ENCODE measurements at places on chromosomes 4 and X.
A peak's percentile ranks its signal among the peaks of the same experiment; 100 is the strongest.

GRCh38 chr4:180558427-180558826, 1684.8 kb upstream of the TENM3 start:
- H3K36me3 ChIP-seq = no peaks in the 10 kb centered on the region
- H3K4me3 ChIP-seq = no peak overlapping the region
- no peak for DNase-seq
- no peaks in the 10 kb centered on the region for H3K27me3 ChIP-seq
- no peak overlapping the region for H3K27ac ChIP-seq

DNA sequence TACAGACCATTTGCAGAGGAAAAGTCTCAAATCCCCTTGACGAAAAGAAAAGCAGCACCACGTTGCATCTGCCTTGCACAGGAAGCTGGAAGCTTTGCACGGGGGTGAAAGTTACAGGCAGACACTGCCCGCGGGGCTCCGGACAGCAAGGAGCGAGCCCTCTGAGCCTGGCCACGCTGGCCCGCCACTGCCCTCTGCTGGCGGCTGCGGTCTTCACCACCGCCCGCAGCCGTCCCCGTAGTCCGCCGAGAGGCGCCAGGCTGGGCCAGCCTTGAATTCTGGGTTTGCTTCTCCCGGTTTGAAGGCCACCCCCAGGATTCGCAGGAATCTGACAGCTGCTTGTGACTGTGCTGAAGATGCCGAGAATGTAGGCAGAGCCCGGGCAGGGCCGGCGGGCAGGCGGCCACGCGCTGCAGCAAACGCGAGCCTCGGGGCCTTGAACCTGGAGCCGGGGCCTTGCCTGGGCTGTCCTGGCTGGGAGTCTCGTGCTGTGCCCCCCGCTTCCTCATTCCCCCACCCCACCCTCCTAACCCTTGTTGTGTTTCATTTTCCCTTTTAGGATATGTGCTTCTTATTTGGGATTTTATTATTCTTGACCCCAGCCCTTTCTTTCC, 49.2 kb downstream of the ENPP6 start:
- no peaks in the 10 kb centered on the region for H3K4me1 ChIP-seq
- H3K36me3 ChIP-seq = no peaks in the 10 kb centered on the region
- H3K27me3 ChIP-seq = peaks cover 94% of the 10 kb centered on the region

GRCh38 chrX:56802921-56803849, 74.1 kb downstream of the NBDY start:
- H3K4me3 ChIP-seq = no peak overlapping the region
- peaks cover 36% of the 10 kb centered on the region for H3K4me1 ChIP-seq
- H3K27me3 ChIP-seq = no peaks in the 10 kb centered on the region
- DNase-seq = peak; percentile 77
- peak overlapping the region; percentile 72 for H3K27ac ChIP-seq

DNA sequence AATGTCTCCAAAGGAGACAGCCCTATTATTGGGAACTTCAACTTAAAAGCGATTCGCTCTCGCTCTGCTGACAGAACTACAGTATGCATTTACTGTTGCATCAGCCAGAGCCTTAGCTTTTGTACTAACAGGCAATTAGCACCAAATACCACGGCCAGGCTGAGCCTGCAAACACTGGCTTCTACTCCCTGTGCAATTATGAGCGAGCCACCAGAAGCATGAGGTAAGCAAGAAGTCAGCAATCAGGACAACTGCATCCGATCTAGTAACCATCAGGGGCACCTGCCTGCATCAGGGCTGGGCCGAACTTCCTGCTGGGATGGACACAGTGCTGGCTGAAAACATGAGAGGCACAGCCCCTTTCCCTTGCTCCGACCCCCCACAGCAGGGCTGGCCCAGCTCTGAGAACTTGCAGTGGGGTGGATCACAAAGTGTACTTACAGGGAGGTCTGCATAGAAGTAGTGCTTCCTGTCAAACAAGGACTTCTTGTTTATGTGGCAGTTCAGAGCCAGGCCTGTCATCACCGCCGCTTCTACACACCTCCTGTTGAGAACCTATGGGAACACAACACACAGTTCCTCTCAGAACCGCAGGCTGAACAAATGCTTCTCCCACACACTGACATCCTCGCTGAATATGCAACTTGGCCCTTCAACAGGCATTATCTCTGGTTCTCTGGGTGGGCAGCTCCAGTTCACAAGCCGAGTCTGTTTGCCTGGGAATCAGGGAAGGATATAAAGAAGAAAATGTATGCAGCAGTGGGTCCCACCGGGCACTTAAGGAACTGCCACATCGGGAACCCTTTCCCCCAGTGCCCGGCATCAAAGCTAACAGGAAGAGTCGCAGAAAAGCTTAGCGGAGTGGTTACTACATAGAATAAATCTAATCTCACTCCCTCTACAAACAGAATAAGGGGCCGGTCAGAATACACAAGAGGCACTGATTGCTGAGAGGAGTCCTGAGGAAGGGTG, 41.5 kb downstream of the GATB start:
- no peaks in the 10 kb centered on the region for H3K27me3 ChIP-seq
- no peak overlapping the region for H3K4me3 ChIP-seq
- no peak for DNase-seq
- no peaks in the 10 kb centered on the region for H3K36me3 ChIP-seq

DNA sequence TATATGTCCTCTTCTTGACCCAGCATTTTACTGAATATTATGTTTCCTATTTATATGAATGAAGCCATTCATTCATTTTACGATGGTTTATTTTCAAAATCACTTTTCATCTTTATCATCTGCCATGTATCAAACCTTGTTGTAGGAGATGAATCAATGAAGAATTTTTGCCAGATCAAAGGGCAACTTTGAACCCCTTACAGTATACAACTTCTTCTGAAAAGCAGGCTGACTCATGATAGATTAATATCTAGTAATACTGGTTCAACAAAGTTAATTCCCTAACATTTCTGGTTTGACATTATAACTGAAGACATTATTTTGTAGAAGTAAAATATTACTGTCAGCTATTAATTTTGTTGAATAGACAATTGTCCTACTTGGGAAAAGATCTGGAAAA, 226.0 kb downstream of the RPA4 start:
- DNase-seq = no peak
- H3K36me3 ChIP-seq = peaks cover 2% of the 10 kb centered on the region
- H3K27me3 ChIP-seq = no peaks in the 10 kb centered on the region
- H3K4me3 ChIP-seq = no peak overlapping the region

DNA sequence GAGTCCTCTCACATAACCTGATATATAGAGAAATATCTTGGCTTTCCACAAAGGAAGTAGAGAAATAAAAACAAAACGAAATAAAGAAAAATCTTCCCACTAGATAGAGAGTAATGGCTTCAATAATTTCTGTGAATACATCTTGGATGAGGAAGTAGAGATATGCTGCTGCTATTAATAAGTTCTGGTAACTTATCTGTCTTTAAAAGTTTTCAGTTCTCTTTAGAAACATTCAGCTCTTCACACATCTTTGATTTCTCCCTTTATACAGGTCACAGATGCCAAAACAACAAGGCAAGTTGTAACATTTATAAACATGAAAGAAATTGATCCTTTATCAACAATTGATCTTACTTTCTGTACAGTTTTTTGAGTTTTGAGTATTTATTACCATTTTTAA, 615.8 kb downstream of the TRAM1L1 start:
- H3K36me3 ChIP-seq = no peaks in the 10 kb centered on the region
- H3K4me1 ChIP-seq = no peaks in the 10 kb centered on the region
- H3K27me3 ChIP-seq = no peaks in the 10 kb centered on the region

DNA sequence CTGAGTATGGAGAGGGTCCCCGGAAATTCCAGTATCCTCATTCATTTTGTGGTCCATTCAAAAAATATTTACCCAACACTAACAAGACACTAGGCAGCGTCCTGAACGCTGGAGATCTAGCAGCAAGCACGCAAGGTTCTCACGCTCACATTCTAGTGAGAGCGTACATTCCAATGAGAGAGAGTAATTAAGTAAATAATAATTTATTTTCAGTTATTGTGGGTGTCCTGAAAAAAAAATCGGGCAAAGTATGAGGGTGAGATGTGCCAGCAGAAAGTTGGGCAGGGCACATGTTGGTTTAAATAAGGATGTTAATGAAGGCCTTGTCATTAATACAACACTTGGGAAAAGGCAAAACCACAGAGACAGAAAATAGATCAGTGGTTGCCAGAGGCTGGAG, 4.0 kb upstream of the TMEM156 start:
- no peaks in the 10 kb centered on the region for H3K36me3 ChIP-seq
- no peaks in the 10 kb centered on the region for H3K27me3 ChIP-seq
- peaks cover 22% of the 10 kb centered on the region for H3K4me1 ChIP-seq

- H3K4me1 ChIP-seq = no peaks in the 10 kb centered on the region
- DNase-seq = no peak
- H3K36me3 ChIP-seq = no peaks in the 10 kb centered on the region
- H3K4me3 ChIP-seq = no peak overlapping the region
- no peak overlapping the region for H3K27ac ChIP-seq
Measured at GRCh38 chr4:164596318-164596878, 157.5 kb upstream of the SMIM31 start.

DNA sequence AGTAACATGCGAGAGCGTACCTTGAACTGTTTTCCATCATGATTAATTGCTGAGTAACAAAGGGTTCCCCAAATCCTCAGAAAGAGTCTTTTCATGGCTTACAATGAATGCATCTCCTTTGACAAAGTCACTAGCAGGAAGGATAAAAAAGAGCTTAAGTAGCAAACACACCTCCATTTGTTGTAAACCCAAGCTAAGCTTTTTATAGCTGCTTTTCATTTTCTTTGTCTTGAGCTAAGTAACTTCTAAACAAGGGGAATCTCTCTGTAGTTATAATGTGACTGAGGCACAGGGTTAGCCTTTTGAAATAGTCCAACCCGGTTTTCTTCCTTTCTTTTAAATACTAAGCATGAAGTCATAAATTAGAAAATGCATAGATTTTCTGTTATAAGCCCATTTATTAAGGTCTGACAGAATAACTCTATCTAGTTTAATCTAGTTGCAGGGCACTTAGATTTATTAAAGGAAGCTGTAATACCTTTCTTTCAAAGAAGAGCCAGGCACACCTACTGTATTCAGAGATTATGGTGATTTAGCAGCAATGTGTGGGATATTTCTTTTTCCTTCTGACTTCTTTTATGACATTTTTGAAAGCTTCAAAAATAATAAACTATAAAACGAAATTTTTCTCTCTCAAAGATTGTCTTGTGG, 226.9 kb upstream of the SMIM31 start:
- H3K4me3 ChIP-seq = no peak overlapping the region
- no peaks in the 10 kb centered on the region for H3K36me3 ChIP-seq
- no peaks in the 10 kb centered on the region for H3K4me1 ChIP-seq
- DNase-seq = no peak
- no peaks in the 10 kb centered on the region for H3K27me3 ChIP-seq
- no peak overlapping the region for H3K27ac ChIP-seq

DNA sequence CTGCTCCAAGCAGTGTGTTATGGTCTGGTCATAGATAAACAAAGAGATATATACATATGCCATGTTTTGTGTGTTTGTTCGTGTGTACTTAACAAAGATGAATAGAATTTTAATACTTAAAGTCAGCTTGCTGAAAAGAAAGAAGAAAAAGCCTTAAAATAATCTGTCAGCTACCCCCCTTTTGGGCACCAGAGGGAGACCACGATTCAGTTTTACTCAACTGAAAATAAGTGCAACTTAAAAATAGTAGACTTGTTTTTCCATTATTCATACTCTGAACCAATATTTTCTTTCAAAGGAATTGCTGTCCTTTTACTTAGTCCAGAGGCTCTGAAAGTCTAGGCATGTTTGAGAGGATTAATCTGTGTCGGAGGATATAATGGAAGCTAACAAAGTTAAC, 181.7 kb upstream of the AGTR2 start:
- no peaks in the 10 kb centered on the region for H3K27me3 ChIP-seq
- no peak for DNase-seq
- H3K4me3 ChIP-seq = no peak overlapping the region
- no peaks in the 10 kb centered on the region for H3K36me3 ChIP-seq
- H3K27ac ChIP-seq = no peak overlapping the region

GRCh38 chr4:27088491-27088890, 227.8 kb downstream of the STIM2 start:
- no peak overlapping the region for H3K4me3 ChIP-seq
- H3K4me1 ChIP-seq = peaks cover 6% of the 10 kb centered on the region
- no peak for DNase-seq
- peaks cover 97% of the 10 kb centered on the region for H3K27me3 ChIP-seq

GRCh38 chr4:57154191-57154590, 44.0 kb upstream of the IGFBP7 start:
- H3K27ac ChIP-seq = no peak overlapping the region
- H3K27me3 ChIP-seq = peaks cover 12% of the 10 kb centered on the region
- no peak for DNase-seq
- H3K4me3 ChIP-seq = no peak overlapping the region

DNA sequence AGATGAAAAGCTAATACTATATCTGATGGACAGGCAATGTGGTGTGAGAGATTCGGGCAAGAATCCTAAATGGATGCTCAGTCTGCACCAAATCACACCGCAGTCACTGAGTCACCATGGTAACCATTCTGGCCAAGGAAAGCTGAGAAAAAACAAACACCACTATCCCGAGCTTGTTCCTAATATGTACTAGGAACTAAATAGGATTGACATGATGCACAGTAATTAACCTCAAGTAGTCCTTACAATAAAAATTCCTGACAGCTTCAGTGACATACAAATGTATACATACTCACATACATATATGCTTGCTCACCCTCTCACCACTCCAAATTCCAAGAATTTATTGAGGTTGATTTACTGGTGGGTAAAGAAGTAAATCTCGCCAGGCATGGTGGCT, 1.1 kb upstream of the RAB40A start:
- H3K4me1 ChIP-seq = no peaks in the 10 kb centered on the region
- no peaks in the 10 kb centered on the region for H3K36me3 ChIP-seq
- no peak for DNase-seq
- H3K4me3 ChIP-seq = no peak overlapping the region
- no peak overlapping the region for H3K27ac ChIP-seq
- no peaks in the 10 kb centered on the region for H3K27me3 ChIP-seq

DNA sequence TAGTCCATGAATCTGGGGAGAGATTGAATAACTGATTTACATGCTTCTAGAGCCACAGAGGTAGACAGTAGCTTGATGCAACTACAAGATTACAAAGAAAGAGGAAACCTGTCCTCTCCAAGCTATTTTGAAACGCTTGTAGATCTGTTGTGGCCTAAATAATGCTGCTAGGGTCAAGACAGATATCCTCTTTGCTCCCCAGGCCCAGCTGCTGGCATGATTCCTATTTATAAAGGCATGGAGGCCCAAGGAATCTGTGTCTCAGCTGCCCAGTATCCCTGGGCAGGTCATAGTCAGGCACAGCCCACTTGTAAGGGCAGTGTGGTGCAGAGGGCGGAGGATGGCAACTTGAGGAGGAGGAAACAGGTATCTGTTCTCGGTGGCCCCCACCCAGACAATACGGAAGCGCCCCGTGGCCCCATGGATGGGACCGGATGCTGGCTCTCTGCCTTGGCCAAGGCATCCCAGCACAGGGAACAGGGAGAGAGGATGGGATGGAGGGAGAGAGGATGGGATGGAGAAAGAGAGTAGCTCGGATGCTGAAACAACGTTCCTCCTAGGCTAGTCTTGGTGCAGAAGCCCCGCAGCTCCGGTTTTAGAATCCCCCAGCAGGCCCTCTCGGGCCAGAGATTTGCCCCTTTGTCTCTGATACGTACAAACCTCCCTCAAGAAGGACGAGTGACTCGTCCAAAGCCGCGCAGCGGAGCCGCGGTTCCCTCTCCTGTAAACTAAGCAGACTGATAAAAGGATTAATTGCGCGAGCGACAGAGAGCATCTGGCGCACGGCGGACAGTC, 767 bp upstream of the SMIM20 start:
- DNase-seq = peak; percentile 24
- H3K36me3 ChIP-seq = peaks cover 2% of the 10 kb centered on the region
- H3K4me1 ChIP-seq = peaks cover 20% of the 10 kb centered on the region
- H3K27me3 ChIP-seq = no peaks in the 10 kb centered on the region
